WERI-Rb-1 (cell line): ENCODE measurements at places on chromosomes 1 and 21.

DNA sequence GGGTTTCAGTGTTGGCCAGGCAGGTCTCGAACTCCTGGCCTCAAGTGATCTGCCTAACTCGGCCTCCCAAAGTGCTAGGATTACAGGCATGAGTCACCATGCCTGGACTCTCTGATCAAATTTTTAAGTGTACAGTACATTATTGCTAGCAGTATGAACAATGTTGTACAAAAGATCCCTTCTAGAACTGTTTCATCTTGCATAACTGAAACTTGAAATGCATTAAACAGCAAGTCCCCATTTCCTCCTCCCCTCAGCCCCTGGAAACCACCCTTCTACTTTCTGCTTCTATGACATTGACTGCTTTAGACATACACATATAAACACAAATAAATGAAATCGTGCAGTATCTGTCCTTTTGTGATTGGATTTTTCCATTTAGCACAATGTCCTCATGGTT lies 463.4 kb downstream of the PTPRC start:
- DNase-seq: no peak

GRCh38 chr1:15362737-15363128 lies 47.0 kb upstream of the EFHD2 start:
- no peak for DNase-seq

DNA sequence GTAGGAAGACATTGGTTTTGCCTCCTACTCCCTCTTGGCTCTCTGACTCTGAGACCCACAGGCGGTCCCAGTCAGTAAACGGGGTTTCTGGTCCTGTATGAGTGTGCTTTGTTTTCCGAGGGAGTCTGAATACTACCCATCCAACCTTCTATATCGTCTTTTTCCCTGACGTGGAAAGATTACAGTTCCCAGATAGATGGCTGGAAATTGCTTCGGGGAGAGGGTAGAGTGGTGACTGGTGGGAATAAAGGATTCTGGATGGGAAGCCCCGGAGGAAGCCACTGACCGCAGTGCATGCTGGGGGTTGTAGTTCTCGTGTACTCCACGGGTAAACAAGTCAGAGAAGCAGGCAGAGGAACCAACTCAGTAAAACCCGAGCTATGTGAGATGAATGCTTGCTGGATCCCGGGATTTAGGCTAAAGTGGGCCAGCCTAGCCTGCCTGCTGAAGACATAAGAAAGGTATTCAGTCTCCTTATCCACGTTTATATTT lies 66.2 kb upstream of the IRF2BP2 start:
- peak; percentile 97 for DNase-seq

- DNase-seq: no peak
Observed at GRCh38 chr1:22323846-22324504, 127.7 kb upstream of the ZBTB40 start.

GRCh38 chr1:237396426-237396825 lies 354.4 kb downstream of the RYR2 start:
- DNase-seq: no peak

GRCh38 chr1:74534241-74534640 lies 21.8 kb upstream of the LRRC53 start:
- DNase-seq: no peak

- DNase-seq: no peak
Observed at GRCh38 chr1:14165371-14165801, 433.1 kb upstream of the KAZN start.

DNA sequence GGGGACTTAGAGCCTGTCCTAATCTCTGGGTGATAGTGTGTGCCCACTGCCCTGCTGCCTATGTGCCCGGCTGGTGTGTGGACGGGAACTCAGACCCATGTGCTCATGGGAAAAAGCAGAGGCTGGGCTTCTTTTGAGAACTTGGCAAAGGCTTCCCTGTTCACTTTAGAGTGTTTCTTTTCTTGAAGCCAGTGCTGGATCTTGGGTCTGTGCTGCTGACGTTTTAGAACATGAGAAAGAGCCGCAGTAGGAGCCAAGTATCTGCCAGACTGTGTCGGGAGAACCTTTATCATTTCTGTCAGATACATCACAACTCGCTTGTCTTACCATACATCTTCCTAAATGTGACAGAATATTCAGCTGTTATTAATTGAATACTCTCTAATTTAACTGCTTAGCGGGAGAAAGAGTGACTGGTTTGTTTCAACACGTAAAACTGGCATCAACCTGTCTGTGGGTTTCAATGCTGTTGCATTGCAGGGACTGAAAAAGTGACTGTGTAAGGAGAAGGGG lies 195.2 kb downstream of the PBX1 start:
- DNase-seq: no peak

DNA sequence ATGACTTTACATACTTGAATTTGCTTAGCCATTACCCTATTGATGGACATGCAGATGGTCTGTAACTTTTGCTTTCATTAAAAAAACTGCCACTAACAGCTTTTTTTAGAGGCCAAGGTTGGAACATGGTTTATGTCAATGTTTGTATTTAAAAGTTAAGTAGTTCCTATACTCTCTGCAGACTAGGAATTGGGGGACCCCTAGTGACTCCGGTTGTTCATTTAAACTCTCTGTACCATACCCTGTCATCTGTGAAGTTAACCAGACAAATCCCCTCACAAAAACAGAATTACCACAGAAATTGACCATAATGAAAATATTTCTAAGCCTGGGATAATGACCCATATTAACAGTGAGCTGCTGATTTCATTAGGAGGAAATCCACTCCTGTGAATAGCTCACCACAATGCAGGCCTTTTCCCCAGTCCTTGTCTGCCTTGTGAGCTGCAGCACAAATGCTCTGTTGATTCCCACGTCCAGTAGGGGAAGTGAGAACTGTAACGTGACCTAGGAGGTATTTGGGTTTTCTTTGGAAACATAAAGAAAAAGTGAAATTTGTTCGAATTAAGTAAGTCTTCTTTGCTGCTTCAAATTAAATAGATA lies 30.2 kb upstream of the CD101 start:
- DNase-seq: no peak

DNA sequence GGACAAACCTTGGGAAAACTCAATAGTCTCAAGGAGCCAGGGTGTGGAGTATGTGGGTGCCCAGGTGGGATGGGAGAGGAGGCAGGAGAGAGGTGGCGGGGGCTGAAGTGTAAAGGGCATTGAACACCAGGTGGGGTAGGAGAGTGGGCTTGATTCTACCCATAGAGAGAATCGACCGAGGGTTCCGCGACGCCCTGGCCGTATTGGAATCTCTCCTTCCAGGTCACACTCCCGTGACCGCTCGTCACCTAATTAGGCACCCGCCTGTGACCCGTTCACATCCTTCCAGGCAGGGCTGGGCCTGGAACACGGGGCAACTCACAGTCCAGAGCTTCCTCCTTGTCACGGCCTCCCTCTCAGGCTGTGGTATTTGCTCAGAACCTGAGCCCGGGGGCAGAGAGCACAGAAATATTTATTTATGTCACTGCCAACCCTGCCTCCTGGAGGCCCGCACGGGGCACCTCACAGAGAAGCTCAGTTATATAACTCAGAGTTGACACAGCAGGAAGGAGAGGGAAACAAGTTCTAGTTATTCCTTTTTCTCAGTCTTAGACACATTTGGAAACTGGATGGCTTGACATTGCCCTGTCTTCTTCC lies 12.0 kb downstream of the NCMAP start:
- no peak for DNase-seq

- DNase-seq: no peak
Observed at GRCh38 chr1:183195142-183195574, 9.1 kb downstream of the LAMC2 start.

GRCh38 chr1:150151291-150152181 lies 1.8 kb downstream of the PLEKHO1 start:
- DNase-seq: peak; percentile 9

DNA sequence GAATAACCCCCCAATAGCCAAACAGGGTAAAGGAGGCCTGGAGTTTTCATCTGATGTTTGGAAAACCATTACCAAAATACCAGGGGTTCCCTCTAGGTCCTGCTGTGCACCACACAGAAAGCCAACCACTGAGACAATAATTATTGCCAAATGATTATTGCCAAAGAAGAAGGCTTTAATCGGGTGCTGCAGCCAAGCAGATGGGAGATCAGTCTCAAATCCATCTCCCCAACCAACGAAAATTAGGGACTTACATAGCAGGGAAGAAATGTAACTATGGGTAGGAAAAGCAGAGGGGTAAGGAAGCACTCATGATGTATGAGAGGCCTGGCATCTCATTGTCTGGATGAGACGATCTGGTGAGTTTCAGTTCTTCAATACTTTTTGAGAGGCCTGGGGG lies 28.8 kb upstream of the LPGAT1 start:
- no peak for DNase-seq

DNA sequence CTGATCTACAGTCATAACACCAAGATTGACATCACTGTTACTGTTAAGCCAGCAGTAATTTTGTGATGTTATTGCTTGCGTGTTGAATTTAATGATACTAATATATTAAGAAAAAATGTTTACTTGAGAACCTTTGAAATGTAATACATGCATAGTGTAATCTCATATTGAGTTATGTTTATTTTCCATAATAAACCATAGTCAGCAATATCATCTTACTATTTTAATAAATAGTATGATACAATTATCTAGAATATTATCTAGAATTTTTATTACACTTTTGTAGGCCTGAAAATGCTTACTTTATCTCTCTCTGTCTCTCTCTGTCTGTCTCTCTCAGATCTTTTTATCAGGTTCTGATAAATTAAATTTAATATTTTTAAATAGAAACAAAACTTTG lies 843.1 kb downstream of the KCNT2 start:
- DNase-seq: no peak

DNA sequence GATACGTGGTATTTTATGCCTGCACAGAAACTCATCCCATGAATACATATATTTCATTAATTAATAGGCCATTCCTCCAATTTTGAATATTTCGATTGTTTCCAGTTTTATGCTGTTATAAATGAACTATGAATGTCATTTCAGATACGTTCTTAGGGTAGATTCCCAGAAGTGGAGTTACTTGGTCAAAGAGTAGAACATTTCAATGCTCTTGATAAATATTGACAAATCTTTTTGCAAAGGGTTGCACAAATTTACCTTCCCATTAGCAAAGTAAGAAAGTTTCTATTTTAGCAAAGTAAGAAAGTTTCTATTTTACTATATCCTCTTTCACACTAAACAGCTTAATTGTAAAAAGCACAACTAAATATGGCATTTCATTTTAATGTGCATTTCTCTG lies 48.9 kb downstream of the KCNT2 start:
- no peak for DNase-seq
